AG08395 (cell line): ENCODE measurements at places on chromosomes 2 and 18.

DNA sequence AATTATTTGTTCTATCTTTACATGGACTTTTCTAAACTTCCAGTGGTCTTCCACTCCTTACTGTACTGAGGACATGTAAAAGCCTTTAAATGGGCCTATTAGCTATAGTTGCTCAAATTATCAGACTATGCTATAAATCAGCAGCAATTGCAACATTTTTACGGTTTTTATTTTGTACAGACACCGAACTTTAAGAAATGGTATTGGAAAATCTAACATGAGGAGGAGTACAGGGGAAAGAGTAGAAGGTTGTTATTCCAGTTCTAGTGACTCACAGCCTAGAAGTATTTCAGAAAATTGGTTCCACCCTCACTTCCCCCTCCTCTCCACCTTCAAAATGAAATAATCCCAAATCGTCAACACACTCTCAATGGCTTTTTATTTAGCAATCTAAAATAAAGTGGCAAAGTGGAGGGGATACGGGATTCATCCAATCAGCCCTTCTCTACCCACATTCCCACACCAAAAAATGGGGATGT is 1.1 kb downstream of the NCKAP1 start:
- peak; percentile 25 for DNase-seq

GRCh38 chr2:7013471-7014160 is 96.4 kb downstream of the RNF144A start:
- DNase-seq: no peak

DNA sequence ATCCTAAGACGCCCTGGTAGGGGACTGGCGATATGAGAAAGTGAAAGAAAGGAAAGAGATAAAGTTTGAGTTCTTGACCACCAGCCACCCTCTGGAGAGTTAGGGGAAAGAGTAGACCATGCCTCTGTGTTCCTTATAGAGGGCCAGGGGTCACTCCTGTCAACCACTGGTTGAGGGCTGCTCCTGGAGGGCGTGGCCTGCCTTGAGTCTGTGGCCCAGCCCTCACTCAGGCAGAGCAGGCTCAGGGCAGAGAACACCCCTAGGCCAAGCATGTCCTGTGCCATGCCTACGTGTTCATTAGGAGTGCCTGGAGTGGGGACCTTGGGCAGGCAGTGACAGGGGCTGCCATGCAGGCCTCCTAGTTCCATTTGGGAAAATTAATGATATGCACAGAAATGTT is 161.1 kb upstream of the EPB41L3 start:
- no peak for DNase-seq

DNA sequence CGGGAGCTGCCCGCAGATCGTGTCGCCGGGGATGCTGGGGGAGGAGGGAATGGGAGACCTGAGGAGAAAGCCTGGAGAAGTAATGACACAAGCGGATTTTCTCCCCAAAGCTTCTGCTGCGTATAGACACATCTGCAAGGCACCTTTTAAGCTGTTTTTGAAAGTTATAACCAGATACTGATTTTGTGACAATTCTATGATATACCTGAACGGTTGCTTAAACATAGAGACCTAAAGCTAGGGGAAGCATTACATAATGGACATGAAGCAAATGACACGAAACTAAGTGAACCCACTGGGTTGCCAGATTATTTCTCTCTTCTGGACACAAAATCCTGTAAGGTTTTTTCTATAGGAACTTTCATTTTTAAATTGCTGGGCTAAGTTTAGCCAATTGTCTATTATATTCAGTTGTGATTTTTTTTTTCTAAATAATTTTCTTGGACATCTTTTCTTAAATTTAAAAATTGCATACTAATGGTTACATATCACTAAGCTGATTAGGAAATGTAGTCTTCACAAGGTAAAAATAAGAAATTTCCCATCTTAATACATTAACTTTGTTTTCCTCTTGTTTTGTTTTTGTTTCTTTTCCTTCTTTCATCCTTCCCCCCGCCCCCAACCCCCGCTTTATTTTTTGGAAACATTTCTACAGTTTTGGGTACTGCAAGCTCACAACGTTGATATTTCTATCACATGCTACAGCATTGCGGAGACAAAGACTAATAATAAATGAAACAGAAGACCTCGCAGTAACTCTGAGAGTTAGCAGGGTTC is 1.3 kb downstream of the OSBPL6 start:
- DNase-seq: no peak

GRCh38 chr18:58761241-58761969 is 90.1 kb downstream of the MALT1 start:
- no peak for DNase-seq

GRCh38 chr2:17271416-17271815 is 246.8 kb downstream of the RAD51AP2 start:
- no peak for DNase-seq

GRCh38 chr18:36389811-36390581 is 92.5 kb downstream of the FHOD3 start:
- DNase-seq: no peak

- no peak for DNase-seq
These were observed 104.7 kb upstream of the STPG4 start for GRCh38 chr2:47259829-47260228.

DNA sequence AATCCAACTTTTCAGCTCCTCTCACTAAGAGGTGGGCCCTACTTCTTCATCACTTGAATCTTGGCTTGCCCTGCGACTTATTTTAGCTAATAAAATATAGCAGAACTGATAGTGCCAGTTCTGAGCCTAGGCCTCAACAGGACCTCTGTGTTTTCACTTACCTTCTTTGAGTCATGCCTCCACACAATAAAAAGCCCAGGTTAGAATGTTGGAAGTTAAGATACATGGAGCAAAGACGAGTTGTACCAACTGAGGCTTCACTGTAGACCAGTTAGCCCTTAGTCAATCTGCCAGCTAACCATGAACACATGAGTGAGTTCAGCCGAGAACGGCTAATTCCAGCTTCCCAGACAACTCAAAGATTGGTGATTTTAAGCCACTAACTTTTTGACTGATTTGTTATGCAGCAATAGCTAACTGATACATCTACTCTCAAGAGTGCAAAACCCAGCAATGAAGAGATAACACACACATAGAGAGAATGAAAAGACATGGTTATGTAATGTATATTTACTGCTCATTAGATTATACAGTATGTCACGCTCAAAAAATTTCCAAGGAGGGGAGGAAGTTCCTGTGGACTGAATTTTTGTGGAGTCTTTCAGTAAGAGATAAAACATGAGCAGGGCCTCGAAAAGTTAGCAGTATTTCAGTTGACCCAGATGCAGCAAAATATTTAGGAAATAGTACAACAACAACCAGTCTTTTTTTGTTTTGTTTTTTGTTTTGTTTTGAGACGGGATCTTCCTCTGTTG is 181.1 kb downstream of the MYCN start:
- no peak for DNase-seq

GRCh38 chr2:127181851-127182250 is 38.2 kb downstream of the CYP27C1 start:
- no peak for DNase-seq

DNA sequence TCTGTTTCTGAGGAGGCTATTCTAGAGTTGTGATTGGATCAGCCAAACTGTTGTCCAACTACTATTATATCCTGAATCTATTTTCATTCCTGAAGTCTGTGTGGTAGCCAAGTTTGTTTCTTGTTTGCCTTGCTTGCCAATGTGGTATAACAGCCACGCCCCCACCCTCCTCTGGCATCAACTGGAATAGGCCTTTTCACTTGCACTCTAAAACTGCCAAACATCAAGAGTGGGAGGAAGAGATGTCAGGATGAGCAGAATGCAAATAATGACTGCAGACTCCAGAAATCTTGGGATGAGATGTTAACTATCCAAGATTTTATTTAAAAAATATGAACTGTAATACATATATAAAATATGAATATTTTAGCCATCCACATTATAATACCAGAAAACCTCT is 246.1 kb downstream of the NRXN1 start:
- DNase-seq: no peak

GRCh38 chr2:175293776-175294175 is 112.3 kb upstream of the ATP5MC3 start:
- no peak for DNase-seq

DNA sequence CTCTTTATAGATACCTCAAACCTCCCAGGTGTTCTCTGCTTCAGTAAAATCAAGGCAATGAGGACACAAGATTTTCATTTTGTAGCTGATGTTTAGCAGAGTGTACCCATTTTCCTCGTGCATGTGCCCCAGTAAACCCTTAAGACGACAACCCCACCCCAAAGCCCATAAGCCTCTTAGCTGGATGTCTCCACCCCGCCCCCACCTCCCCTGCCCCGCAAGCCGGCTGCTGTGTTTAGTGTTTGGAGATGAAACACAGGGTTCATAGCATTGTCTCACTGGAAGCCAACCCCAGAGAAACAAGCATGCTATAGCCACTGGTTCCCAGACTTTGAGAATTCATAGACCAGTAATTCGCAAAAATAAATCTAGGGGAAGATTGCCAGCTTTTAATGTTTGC is 5.8 kb upstream of the SAG start:
- DNase-seq: no peak

DNA sequence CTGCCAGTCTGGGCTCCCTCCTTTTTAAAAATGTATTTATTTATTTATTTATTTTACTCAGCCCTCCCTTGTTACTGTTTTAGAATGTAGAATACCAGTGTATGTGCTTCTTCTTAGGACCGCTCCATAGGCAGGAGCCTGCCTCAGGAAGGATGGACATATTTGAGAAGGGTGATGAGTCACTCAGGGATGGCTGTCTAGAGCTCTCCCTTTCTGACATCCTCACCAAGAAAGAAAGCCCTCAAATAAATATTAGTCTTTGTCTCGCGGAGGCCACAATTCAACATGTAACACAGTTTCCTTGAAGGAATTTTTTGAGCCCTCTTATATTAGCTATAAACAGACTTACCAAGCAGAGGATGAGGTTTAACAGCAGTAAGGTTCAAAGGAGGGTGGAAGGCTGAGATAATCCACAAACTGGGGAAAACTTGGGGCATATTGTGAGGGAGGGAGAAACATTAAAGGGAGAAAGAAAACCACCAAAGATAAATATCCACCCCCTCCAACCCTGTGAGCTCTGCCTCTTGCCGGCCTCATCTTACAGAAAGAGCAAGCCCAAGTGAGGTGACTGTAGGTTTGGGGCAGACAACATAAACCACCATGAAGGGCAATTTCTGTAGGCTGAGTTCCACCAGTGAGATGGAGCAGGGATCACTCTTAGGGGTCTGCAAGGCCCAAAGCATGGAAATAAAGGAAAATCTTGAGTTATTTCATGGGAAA is 163.4 kb downstream of the LRRTM1 start:
- DNase-seq: no peak

- no peak for DNase-seq
These were observed 112.6 kb downstream of the CERS6 start for GRCh38 chr2:168568476-168569267.

DNA sequence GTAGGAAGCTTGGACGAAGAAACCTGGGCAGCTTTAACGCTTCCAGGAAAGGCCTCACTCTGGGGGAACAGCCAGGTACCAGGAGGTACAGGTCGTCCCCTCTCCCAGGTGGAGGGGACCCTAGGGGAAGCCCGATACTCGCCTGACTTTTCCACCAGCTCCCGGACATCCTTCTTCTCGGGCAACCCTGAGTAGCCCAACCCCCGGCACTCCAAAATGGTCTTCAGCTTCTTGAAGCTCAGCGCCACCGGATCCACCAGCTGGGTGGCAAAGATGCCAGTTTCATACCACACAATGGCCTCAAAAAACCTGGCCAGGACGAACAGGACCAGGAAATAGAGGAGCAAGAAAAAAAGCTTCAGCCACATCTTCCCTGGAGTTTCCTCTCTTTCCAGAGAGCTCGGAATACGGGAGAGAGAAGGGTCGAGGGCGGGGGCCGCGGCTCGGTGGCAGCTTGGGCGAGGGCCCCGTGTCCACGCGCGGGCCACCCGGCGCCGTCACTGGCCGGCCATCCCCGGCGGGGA is 1.1 kb downstream of the RNF103 start:
- peak; percentile 21 for DNase-seq

GRCh38 chr2:202817771-202818170 is 53.8 kb downstream of the ICA1L start:
- DNase-seq: no peak

- DNase-seq: no peak
These were observed 132.2 kb downstream of the SMAD7 start for GRCh38 chr18:48818329-48819254.

DNA sequence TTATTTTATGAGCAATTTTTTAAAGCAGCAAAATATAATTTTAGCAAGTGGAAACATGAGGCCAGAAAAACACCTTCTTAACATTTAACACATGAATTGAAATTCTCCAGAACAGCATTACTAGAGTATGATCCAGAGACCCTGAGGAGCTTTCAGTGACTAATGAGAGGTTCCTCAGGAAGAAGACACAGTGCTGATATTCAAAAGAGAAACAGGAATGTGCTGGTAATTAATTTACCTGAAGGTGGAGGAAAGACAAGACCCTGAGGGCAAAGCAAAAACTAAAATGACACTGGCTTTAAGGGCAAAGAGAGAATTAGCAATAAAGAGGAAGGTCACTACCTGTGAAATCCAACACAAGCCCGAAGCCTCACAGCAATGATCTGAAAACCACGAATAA is 97.0 kb downstream of the CDH2 start:
- DNase-seq: no peak

- DNase-seq: peak; percentile 62
These were observed 25.1 kb downstream of the CDK15 start for GRCh38 chr2:201831469-201831868.

- no peak for DNase-seq
These were observed 196.0 kb downstream of the TMEM163 start for GRCh38 chr2:134522496-134523455.

- peak; percentile 7 for DNase-seq
These were observed 282.9 kb upstream of the TNP1 start for GRCh38 chr2:217142649-217143266.
